Nephron progenitor cell (in vitro differentiated cells): ENCODE measurements at places on chromosomes 2 and 18.

- no peak overlapping the region for H3K4me3 ChIP-seq
- peaks cover 21% of the 10 kb centered on the region for H3K36me3 ChIP-seq
- peaks cover 44% of the 10 kb centered on the region for H3K4me1 ChIP-seq
Observed at GRCh38 chr2:136070913-136071312, 47.0 kb downstream of the CXCR4 start.

GRCh38 chr18:26133652-26134051 is at the start of gene PSMA8:
Gene PSMA8, plus strand, starts transcription at chr18:26133869. Its CDS starts 97 bp downstream, at chr18:26133966.
- H3K4me3 ChIP-seq, result no peak within 1 kb of the TSS
- H3K27ac ChIP-seq, result peak within 1 kb of the TSS; percentile 77
- H3K4me1 ChIP-seq, result peaks cover 36% of the 10 kb centered on the region
- H3K36me3 ChIP-seq, result peaks cover 11% of the 10 kb centered on the region
- DNase-seq, result no peak
- H3K27me3 ChIP-seq, result no peaks in the 10 kb centered on the region

GRCh38 chr2:21270708-21271122 is 146.9 kb downstream of the TDRD15 start:
- H3K27me3 ChIP-seq, result peaks cover 13% of the 10 kb centered on the region
- H3K27ac ChIP-seq, result no peak overlapping the region
- no peak for DNase-seq
- H3K36me3 ChIP-seq, result no peaks in the 10 kb centered on the region
- no peak overlapping the region for H3K4me3 ChIP-seq

GRCh38 chr2:39158351-39158750 is 37.5 kb upstream of the SOS1 start:
- peaks cover 3% of the 10 kb centered on the region for H3K27me3 ChIP-seq
- no peaks in the 10 kb centered on the region for H3K36me3 ChIP-seq
- peaks cover 10% of the 10 kb centered on the region for H3K4me1 ChIP-seq
- H3K27ac ChIP-seq, result peak overlapping the region; percentile 32

GRCh38 chr18:7256618-7257425 is 25.9 kb downstream of the LRRC30 start:
- H3K27me3 ChIP-seq, result peaks cover 4% of the 10 kb centered on the region
- no peak overlapping the region for H3K27ac ChIP-seq
- DNase-seq, result no peak
- no peak overlapping the region for H3K4me3 ChIP-seq
- H3K36me3 ChIP-seq, result peaks cover under 1% of the 10 kb centered on the region

DNA sequence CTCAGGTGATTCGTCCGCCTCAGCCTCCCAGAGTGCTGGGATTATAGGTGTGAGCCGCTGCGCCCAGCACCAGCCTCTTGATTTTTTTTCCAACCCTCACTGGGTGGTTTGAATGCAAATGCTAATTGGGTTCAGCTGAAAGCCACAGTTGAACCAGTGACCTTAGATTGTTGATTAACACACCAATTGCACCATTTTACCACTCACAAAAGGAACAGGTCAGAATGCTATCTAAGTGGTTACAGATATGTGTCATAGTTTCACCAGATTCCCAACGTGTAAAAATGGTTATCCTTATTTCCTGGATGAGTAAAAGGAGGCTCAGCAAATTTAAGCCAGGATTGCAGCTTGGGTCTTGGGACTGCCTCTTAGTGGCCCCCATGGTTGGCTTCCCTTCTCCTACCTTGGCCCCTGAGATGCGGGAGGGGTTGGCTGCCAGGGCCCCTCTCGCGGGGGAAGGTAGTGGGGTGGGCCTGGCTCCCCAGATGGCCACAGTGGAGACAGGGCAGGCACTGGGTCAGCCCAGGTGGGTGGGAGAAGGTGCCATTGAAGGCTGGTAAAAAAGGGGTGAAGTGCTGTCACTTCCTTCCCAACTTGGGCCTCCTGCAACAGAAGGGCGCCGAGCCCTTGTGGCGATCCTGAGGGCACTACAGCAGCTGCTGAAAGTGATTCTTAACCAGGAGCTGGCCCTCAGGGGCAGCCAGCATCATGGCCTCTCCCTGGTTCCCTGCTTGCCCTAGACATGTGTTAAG is 164.9 kb upstream of the HAAO start:
- H3K27ac ChIP-seq, result no peak overlapping the region
- no peaks in the 10 kb centered on the region for H3K27me3 ChIP-seq
- no peak for DNase-seq
- H3K36me3 ChIP-seq, result peaks cover 5% of the 10 kb centered on the region

GRCh38 chr18:77298172-77298571 is 48.5 kb downstream of the GALR1 start:
- H3K4me1 ChIP-seq, result peaks cover 10% of the 10 kb centered on the region
- no peak for DNase-seq
- H3K4me3 ChIP-seq, result no peak overlapping the region

- no peak overlapping the region for H3K27ac ChIP-seq
- no peak overlapping the region for H3K4me3 ChIP-seq
- DNase-seq, result no peak
- H3K36me3 ChIP-seq, result no peaks in the 10 kb centered on the region
Observed at GRCh38 chr18:3036108-3036507, 23.2 kb upstream of the LPIN2 start.

GRCh38 chr2:236593956-236594355 is 24.3 kb downstream of the ACKR3 start:
- no peak for DNase-seq
- no peak overlapping the region for H3K27ac ChIP-seq
- H3K36me3 ChIP-seq, result no peaks in the 10 kb centered on the region
- H3K4me3 ChIP-seq, result no peak overlapping the region
- H3K27me3 ChIP-seq, result peaks cover 9% of the 10 kb centered on the region

GRCh38 chr2:6623746-6624145 is 242.0 kb downstream of the CMPK2 start:
- H3K4me1 ChIP-seq, result no peaks in the 10 kb centered on the region
- H3K36me3 ChIP-seq, result no peaks in the 10 kb centered on the region
- no peak overlapping the region for H3K4me3 ChIP-seq
- H3K27ac ChIP-seq, result no peak overlapping the region

- H3K4me1 ChIP-seq, result no peaks in the 10 kb centered on the region
- no peaks in the 10 kb centered on the region for H3K27me3 ChIP-seq
Observed at GRCh38 chr2:152166633-152167032, 8.9 kb downstream of the STAM2 start.

DNA sequence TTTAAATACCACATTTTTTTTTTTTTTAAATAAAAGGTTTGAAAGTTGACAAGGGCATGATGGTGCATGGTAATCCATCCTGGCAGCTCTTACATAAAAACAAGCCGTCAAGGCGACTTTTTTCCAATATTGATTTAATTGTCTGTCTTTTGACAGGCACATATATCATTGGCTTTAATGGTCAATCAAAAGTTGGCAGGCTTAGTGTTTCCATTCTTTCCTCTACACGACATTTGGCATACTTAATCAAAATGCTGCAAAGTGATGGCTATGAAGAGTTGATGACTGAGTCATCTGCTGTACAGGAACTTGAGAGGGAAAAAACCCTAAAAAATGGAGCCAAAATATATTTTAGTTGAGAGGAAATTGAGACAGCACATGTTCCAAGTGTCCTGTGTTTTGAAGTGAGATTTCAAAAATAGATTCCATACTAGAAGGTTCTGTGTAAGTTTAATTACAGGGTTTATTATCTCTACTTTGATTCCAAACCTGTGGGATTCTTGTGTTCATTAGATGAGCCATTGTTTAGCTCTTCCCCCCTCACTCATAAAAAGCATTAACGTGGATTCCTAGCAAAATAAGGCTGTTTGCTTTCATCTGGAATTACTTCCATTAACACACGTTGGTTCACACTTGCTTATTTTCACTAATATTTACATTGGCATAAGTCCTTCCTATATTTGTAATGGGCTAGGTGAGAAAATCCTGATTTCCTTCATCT is 3.2 kb downstream of the TSHZ1 start:
- no peak overlapping the region for H3K27ac ChIP-seq
- peak overlapping the region; percentile 89 for H3K4me3 ChIP-seq
- peaks cover 78% of the 10 kb centered on the region for H3K4me1 ChIP-seq
- DNase-seq, result no peak

DNA sequence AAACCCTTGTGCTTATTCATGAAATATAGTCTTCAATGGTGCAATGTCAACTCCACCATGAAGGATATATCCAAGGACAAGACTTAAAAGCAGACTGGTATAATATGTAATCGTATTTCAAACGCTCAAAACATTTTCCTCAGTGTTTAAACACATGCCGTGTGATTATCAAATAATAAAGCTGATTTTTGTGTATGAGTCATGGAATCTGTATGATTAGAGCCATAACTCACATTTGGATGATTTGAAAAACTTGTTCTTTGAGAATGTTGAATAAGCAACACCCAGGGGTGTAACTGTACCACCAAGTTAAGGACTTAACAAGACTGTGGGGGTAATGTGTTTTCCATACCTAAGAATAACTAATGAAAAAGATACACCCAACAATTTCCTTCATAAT is 215.3 kb downstream of the STK39 start:
- no peak overlapping the region for H3K27ac ChIP-seq
- H3K36me3 ChIP-seq, result peaks cover 24% of the 10 kb centered on the region
- H3K4me1 ChIP-seq, result peaks cover 5% of the 10 kb centered on the region
- no peak overlapping the region for H3K4me3 ChIP-seq

GRCh38 chr18:30522288-30522929 is 520.1 kb downstream of the DSC3 start:
- H3K4me3 ChIP-seq, result no peak overlapping the region
- no peak for DNase-seq
- H3K27me3 ChIP-seq, result peaks cover 3% of the 10 kb centered on the region
- H3K27ac ChIP-seq, result no peak overlapping the region
- H3K36me3 ChIP-seq, result no peaks in the 10 kb centered on the region
- H3K4me1 ChIP-seq, result peaks cover 5% of the 10 kb centered on the region

GRCh38 chr2:46471019-46471583 is 8.3 kb upstream of the TMEM247 start:
- no peak for DNase-seq
- peaks cover 8% of the 10 kb centered on the region for H3K27me3 ChIP-seq
- H3K27ac ChIP-seq, result no peak overlapping the region
- no peaks in the 10 kb centered on the region for H3K4me1 ChIP-seq
- H3K4me3 ChIP-seq, result no peak overlapping the region
- no peaks in the 10 kb centered on the region for H3K36me3 ChIP-seq

DNA sequence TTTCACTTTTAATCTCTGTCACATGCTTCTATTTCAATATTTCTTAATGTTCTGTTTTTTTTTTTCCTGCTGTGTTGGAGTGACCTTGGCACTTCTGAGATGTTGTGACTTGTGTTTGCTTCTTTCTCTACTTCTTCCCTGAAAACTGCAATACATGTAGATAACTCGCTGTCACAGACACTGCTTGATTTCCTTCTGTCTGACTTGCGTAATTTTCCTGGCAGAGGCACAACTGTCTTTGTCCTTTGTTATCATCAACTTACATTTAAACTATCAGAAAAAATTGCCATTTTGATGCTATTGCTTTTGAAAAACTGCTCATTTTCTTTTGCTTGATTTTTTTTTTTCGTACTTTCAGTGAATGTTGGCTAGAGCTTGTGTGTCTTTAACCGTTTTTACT is 69.0 kb downstream of the BABAM2 start:
- H3K4me3 ChIP-seq, result no peak overlapping the region
- H3K36me3 ChIP-seq, result peaks cover 15% of the 10 kb centered on the region
- DNase-seq, result no peak
- peaks cover 3% of the 10 kb centered on the region for H3K27me3 ChIP-seq
- no peak overlapping the region for H3K27ac ChIP-seq
- peaks cover 8% of the 10 kb centered on the region for H3K4me1 ChIP-seq

DNA sequence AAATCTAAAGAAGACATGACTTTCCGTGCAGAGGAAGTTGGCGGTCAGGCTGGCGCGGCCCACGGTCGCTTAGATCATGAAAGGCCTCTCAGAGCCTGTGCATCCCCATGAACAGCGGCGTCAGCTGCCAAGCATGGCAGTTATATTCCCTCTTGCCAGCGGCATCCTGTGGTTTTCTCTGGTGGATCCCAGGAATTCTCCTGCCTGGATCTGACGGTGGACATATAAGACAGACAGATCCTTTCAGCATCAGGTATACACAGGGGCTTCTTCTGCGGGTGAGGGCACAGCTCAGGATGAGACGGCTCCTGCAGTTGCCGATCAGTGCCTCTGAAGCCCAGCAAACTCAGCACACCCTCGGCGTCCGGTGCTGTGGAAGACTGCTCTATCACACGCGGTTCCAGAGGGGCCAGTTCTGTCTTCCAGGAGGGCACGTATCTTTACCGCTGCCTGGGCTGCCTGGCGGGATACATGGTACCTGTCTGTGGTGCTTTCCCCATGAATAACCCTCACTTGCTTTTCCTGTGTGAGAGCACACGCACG is 157.8 kb downstream of the LDLRAD4 start:
- DNase-seq, result no peak
- H3K27me3 ChIP-seq, result no peaks in the 10 kb centered on the region
- peaks cover 33% of the 10 kb centered on the region for H3K4me1 ChIP-seq
- no peak overlapping the region for H3K4me3 ChIP-seq
- no peaks in the 10 kb centered on the region for H3K36me3 ChIP-seq

DNA sequence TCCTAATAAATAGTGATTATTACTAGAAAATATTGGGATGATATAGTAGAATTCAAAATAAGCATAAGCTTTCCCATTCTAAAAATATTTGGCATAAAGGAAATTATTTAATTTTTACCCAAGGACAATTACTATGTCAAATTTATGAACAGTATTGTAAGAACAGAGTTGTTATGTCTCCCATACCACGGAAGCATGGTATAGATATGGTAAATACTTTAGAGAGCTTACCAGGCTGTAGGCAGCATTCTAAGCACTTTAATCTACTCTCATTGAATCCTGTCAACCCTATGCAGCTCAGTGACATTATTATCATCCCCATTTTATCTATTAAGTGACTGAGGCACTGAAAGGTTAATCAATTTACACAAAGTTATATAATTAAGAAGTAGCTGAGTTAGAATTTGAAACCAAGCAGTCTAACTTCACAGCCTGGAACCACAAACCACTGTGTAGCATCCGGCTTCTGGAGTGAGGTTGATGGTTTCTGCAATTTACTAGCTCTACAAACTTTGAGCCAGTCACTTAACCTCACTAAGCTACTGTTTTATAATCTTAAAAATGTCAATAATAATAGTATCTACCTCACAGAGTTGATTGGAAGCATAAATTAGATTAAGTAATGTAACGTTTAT is 323.7 kb downstream of the ARHGAP15 start:
- H3K27me3 ChIP-seq, result no peaks in the 10 kb centered on the region
- no peak overlapping the region for H3K4me3 ChIP-seq

DNA sequence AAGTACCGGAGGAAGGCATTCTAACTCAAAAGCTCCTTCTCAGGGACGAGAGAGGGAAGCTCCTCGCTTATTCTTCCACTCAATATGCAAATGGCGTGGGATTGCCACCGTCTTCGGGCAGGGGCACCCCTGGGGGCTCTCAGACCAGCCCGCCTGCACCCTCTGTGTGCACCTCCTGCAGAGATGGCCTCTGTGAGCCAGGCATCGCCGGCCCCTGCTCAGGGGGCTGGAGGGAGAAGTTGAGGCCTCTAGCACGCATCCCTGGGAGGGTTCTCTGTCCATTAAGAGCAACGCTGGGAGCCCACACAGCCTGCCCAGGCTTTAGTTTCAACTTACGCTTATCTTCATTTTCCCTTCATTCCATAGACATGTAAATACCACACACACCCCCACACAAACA is 125.3 kb downstream of the MBP start:
- no peak for DNase-seq
- H3K27me3 ChIP-seq, result peaks cover 26% of the 10 kb centered on the region
- no peaks in the 10 kb centered on the region for H3K36me3 ChIP-seq
- no peak overlapping the region for H3K4me3 ChIP-seq
- peaks cover 37% of the 10 kb centered on the region for H3K4me1 ChIP-seq
- H3K27ac ChIP-seq, result no peak overlapping the region
